ENCODE measurements at places on chromosomes 7 and 10.

DNA sequence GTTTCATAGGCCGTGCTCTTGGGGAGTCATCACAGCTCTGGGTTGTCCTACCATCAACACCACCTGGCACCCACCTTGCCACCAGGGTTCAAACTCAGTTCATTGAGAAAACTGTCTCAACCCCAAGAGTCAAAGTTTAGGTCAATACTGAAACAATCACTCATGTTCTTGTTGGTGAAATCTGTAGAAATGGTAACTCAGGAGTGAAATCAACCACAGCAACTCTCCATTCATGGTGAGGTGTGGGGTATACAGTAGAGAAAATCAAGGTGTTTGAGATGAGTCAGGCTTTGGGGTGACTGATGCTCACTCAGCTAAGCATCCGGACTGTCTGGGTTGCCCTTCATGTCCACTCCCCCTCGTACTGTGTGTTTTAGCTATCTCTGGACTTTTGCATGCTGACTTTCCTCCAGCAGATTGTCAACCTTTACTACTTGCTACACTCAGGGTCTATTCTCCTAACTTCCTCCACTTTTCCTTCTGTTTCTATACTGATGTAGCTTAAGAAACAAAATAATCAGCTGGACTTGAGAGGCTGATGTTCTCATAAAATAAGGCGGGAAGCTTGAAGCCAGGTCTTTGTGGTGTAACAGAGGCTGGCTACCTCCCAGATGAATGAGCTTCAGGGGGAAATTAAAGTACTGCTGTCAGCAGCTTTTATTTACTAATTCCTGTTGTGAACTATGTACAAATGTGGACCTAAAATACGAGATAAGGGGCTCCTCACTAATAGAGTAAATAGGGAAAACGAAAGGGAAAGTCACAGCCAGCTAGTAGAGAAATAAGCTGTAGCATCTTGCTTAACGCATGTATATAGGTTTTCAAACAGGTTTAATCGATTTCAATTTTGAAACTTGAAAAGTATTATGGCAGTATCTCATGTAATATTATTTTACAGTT lies 173.6 kb upstream of the AKR1E2 start:
- peak; percentile 43 for DNase-seq

DNA sequence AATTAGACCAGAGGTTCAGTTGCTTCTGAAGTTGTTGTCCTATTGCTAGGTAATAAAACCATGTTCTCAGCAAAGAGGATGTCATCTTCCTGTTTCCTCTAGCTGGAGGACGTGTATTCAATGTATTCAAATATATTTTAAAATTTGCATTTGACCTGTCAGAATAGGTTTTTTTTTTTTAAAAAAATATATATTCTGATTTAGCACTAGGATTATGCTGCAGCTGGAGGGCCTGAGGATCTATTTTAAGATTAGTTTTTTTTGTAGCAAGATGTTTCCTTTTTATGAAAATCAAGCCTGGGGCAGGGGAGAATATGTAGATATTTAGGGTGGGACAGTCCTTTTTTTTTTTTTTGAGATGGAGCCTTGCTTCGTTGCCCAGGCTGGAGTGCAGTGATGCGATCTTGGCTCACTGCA lies 337.0 kb downstream of the FRMD4A start:
- DNase-seq: peak; percentile 37

DNA sequence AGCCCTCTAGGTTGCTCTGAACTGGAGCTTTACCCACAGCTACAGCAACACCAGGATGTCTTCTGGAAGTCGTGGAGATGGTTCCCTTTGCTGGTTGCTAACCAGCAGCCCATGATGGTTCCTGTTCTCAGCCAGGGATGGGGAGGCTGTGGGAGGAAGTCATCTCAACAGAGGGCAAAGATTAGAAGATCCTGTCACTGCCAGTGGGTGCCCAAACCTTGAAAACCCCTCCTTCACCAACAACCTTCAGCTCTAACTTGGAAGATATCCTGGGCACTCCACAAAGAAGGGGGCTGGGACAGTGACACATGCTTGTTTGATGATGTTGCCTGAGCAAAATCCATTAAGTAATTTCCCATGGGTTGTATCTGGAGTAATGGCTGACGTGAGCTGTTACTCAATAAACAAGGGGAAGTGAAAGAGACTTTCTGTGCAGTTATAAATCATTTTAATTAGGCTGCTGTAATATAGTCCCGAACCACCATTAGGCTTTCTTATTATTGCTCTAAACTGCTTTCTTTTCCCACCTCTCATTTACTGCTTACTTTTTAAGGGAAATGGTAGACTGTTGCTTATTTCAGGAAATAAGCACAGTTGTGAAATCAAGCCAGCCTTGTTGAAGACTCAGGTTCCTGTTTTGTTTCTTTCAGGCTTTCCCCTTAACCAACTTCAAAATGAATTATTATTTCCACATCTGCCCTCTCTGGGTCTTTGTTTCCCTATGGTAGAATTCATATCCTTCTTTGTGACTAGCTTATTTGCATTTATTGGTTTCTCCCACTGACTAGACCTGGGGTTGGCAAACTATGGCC lies 124.8 kb downstream of the PPP1R17 start:
- peak; percentile 20 for DNase-seq

DNA sequence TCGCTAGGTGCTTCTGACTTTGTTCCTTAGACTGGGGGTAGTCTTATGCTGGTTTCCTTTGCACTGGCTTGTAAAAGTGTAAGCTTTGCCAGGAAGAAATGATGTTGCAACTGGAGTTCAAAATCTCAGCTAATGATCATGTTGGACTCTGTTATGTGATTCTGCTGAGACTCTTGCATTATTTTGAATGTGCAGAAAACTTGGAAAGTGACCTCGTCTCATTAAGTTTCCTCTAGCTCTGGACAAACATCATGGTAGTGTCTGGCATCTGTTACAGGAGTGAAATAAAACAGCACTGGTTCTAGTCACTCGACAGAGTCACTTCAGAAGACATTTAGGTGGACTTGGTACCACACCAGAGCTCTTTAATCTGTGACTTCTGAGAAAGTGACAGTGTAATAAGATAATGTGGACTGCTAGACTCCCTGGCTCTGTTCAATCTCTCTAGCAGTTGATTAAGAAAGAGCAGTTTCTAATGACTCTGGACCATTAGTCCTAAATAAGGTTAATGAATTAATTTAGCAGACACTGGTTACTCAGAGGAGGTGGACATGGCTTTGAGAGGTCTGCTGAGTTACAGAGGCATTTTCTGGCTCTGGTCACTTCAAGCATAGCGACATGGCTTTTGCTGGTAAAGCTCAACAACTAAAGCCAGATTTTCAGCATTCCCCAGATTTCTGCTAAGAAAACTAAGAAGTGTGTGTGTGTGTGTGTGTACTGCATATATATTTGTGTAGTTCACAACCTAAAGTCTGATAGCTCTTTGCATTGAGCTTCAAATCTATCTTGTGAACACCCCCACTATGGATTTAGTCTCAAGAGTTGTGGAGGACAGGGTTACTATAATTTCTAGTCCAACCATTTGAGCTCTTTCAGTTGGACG lies 2.0 kb downstream of the NRP1 start:
- DNase-seq: no peak

DNA sequence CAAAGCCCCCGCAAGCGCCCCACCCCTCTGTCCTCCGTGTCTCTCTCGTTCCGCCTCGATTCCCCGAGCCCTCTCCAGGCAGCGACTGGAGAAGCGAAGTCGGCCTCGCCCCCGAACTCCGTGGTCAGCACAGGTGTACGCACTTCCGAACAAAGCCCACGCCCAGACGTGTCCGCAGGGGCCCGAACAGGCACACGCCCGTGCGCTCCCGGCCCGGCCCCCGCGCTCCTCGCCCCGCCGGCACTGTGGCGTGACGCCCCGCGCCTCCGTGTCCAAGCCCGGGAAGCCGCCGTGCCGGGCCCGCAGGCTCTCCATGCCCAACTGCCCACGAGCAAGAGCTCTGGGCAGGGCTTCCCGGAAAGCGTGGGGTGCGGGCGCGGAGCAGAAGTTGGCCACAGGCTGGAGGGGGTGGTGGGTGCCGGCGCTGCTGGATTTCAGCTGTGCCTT lies 662 bp downstream of the NRCAM start:
- peak; percentile 11 for DNase-seq

GRCh38 chr7:37329940-37330339 lies 118.7 kb downstream of the ELMO1 start:
- DNase-seq: no peak

DNA sequence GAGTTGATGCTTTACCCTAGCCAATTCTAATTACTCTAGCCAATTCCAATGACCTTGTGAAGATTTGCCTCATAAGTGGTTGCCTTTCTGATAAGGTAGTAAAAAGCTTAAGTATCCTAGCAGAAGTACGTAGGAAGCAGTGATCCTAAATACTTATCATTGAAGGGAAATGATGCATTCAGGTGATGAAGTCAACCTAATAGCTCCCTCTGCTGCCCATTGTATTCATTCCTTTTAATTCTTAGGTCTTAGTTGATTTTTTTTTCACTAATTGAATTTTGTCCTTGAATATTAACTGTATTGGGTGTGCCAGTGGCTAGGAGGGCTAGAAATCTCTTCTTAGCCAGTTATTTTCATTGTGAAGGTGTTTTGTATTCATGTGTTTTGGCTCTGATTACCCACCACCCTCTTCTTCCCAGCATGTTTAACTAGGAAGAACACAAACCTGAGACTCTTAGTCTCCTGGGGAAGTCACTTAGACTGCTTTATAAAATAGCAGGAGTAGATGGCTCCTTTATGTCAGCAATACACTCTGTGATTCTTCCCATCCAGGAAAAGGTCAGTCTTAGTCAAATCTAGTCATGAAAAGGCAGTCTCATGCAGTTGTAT lies 46.3 kb downstream of the PLEKHA8 start:
- peak; percentile 31 for DNase-seq

- peak; percentile 85 for DNase-seq
These were observed 85.2 kb downstream of the HGF start for GRCh38 chr7:81684514-81685269.

DNA sequence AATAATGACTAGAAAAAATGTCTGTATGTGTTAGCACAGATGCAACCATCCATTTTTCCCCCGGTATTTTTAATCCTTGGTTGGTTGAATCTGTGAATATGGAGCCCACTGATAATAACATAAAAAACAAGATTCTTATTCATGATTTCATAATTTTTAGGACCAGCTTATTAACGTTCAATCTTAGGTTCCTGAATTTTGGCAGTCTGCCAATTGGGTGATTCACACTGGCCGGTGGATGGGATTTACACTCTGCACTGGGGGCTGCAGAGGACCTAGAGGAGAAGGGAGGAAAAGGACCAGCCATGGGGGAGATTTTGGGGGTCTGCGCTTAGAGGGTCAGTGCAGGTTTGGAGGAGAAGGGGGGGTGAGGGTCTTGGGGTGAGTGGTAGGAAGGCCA lies 327.9 kb downstream of the ACTR3B start:
- no peak for DNase-seq

- peak; percentile 37 for DNase-seq
These were observed 48.7 kb downstream of the IKZF1 start for GRCh38 chr7:50353201-50353600.

GRCh38 chr7:115782696-115783490 lies 247.7 kb downstream of the TFEC start:
- no peak for DNase-seq

DNA sequence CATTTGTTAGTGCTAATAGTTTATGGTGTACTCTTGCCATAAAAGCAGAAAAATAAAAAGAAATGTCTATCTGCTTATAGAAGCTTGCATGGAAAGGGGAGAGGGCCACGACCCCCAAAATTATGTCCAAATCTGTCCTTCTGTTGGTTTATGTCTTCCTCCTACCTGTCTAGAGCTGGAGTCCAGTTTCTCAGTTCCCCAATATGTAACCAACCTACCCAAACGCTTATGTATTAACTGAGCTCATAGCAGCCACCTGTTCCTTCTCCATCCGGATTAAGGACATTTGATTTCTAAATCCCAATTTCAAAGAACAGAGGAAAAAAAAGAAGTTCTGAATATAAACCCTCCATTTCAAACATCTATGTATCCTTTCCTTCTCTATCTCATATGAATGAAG lies 30.3 kb upstream of the TPK1 start:
- DNase-seq: no peak

DNA sequence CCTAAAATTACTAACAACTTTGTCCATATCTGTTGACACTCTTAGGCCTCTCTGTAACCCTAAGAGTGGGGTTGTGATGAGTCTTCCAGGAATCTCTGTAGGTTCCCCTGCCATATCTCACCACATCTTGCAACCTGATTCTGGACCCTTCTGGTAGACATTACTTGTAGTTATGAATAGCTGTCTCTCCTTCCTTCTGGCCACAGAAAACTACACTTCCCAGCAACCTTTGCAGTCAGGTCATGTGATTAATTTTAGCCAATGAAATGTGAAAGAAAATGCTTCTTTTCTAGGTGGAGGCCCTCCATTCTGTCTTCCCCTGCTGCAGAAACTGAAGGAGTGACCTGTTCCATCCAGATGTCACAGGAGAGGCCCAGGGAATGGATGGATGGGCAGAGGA lies 147.6 kb upstream of the AOAH start:
- peak; percentile 18 for DNase-seq

GRCh38 chr10:121416071-121416470 lies 182.2 kb downstream of the FGFR2 start:
- DNase-seq: no peak

- DNase-seq: no peak
These were observed 27.0 kb upstream of the UTF1 start for GRCh38 chr10:133202778-133203651.

GRCh38 chr7:99137411-99138180 lies 6.3 kb downstream of the SMURF1 start:
- DNase-seq: no peak

GRCh38 chr10:101939729-101940128 lies 96.1 kb upstream of the KCNIP2 start:
- no peak for DNase-seq

GRCh38 chr10:118621304-118621942 lies 26.0 kb upstream of the PRLHR start:
- no peak for DNase-seq

DNA sequence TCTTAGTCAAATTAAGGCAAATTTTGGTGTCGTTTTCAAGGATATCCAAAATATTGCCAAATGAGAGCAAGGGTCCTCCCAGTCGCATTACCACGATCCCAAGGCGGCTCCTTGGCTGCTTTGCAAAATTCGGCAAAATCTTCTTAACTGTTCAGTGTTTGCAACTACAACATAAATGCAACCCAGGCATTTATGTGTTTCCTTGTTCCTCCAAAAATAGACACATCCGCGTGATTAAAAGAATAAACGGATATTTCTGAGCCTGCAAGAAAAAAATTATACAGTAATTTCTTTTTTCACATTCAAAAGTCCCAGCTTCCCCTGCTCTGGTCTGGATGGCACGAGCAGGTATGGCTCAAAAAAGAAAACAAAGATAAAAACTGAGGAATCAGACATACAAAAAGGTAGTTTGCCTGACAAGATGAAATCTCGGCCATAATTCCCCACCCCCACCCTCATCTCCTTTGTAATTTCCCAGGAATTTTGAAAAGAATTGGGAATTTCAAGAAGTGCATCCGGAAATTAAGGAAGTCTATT lies 6.0 kb downstream of the SKIDA1 start:
- no peak for DNase-seq

DNA sequence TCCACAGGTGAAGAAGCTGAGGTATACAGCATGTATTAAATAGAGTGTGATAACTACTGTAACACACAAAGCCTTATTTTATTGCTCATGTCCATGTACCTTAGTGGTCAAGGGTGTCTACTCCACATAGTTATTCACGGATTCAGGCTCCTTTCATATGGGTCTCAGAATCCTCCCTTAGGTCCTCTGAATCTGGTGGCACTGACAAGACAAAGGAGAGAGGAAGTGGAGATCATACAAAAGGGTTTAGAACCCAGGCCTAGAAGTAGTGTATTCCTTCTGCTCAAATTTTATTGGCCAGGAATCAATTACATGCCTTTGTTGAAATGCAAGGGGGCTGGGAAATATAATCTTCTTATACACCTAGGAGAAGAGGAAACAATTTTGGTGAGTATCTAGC lies 164.6 kb downstream of the PTEN start:
- no peak for DNase-seq

Data from GM12865 (cell line).